ENCODE measurements at places on chromosomes 11 and 22.

- no peak for DNase-seq
Observed at GRCh38 chr11:78399136-78399535, 18.5 kb downstream of the GAB2 start.

GRCh38 chr11:131533998-131534397 is 163.6 kb downstream of the NTM start:
- no peak for DNase-seq

DNA sequence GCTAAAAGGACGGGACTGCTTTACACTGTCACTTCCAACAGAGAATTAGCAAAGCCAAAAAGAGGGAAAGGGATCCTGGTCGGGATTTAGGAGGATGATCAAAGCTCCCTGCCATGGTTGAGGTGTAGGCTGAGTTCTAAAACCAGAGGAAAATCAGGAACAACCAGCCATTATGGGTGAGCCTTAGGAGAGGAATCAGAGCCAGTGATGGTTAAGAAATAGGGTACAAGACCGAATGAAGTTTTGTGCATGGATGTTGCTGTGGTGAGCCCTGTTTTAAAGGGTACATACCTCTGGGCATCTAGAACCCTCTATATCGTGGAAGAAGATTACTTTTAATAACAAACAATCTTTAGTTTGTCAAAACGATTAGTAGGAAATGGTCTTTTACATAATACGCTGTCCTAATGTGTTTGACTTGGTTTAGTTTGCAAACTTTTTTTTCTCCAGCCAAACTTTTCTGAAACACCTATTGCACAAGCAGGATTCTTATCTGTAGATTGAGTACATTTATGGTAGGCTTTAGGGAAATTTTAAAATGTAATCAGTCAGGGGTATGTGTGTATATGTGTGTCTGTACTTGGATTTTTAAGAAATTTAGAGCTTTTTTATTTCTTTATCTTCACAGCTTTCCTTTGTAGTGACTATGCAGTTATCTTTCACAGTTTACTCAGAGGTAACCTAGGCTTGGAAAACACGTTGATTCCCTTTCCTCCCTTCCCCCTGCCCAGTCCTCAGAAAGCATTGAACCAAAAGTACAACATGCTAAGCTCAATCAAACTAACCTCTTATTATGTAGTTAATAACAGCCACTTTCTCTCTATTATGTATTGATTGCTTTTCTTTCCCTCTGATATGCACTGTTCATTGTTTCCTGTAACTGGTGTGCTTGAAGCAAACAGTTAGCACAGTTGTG is 26.8 kb downstream of the TRIM44 start:
- DNase-seq = no peak

- DNase-seq = no peak
Observed at GRCh38 chr11:69475141-69475865, 6.2 kb upstream of the LINC01488 start.

- no peak for DNase-seq
Observed at GRCh38 chr11:10478066-10478465, 23.0 kb downstream of the AMPD3 start.

GRCh38 chr22:49613511-49614270 is 214.0 kb downstream of the BRD1 start:
- DNase-seq = no peak

DNA sequence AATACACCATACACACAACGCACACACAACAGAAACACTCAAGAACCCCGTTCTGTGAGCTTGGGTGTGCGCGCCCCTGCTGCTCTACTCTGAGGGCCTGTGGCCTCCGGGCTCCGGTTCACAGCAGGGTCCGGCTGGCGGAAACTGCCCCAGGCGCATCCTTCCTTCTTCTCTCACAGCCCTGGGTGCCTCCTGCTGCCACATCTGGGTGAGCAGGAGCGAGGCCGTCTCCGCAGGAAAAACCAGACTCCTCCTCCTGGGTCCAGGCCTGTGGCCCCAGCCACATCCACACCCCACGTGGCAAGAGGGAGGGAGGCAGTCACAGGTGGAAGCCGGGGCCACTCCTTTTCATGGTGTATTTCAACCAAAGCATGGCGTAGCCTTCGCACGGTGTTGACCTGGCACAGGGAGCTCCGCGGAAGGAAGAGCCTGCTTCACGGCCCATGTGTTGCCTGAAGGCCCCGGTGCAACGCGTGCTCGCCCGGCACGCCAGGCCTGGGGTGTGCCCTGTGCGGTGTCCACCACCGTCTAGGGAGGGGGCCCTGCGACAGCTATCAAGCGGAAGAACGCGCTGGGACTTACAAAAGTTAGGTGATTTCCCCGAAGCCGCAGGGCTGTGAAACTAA is 1502.7 kb downstream of the TBC1D22A start:
- no peak for DNase-seq

DNA sequence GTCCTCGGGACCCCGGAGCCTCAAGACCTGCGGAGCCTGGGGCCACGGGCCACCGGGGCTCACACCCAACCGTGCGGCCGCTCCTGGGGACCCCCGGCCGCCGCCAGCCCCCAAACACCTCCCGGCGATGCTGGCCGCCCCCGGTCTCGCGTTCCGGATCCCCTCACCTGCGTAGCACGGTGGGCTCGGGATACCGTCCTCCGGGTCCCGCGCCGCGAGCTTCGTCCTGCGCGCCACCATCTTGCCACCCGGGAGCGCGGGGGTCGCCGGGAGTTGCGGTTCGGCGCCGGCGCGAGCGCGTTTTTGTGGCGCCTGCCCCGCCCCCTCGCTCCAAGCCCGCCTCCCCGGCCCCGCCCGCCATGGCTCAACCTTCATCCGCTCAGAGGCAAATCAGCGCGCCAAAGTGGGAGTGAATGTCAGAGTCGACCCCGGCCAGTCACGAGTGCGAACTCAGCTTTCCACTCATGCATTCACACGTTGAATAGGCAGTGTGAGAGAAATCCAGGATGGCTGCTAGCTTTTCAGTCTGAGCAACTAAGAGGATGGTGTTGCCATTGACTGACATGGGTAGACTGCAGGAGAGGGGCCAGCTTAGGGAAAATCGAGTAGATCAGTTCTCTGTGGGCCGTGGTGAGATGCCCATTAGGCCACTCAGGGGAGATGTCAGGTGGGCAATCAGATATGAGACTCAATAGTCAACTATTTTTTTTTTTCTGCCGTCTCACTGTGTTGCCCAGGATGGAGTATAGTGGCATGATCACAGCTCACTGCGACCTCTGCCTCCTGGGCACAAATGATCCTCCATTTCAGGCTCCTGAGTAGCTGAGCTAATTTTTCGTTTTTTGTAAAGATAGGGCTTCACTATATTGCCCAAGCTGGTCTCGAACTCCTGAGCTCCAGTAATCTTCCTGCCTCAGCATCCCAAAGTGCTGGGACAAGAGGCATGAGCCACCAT is 28.3 kb downstream of the SERHL2 start:
- peak; percentile 73 for DNase-seq

- no peak for DNase-seq
Observed at GRCh38 chr11:108392353-108392752, 75.0 kb downstream of the C11orf65 start.

DNA sequence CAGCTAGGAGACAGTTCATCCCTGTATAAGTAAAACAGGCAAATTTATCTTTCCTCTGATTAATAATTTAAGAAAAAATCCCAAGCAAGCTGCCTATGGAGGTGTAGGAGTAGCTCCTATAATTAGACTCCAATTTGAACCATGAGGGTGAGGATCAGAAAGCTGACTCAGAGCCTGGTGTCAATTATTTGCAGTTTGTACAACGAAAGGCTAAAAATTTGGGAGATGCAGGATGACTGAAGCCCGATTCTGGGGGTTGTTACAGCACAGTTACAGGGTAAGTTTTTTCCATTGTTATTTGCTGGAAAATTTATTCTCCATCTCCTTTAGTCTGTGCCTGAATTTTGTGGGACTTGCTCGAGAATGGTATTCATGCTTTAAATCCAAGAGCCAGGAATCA is 359.4 kb upstream of the CCDC90B start:
- DNase-seq = no peak

GRCh38 chr11:26851291-26851690 is 129.4 kb upstream of the SLC5A12 start:
- DNase-seq = no peak

GRCh38 chr11:26700574-26701235 is 21.2 kb downstream of the SLC5A12 start:
- no peak for DNase-seq

DNA sequence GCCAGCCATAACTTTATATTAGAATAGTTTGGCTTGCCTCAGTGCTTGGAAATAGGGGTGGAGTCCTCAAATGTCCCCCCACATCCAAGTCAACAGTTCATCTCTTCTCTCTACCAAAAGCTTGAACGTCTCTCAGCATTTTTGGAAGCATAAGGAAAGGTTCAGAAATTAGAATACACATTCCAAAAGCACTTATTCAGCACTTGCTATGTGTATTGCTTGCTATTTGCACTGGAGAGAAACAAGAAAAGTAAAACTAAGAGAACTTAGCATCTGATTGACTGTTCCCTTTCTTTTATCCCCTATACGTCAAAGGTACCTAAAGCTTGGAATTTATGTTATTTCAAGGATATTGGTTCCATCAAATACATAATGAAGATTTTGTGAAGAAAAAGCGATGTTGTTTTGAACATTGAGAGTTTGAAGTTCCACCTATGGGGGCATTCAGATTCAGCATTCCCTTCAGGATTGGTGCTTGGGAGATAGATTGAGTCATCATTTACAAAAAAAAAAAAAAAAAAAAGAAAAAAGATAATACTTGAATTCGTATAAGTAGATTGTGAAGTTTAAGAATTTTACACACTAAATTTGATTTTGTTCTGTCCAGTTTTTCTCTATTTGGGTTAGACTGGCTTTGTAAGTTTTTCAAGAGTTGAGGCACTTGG is 1.3 kb downstream of the TBRG1 start:
- DNase-seq = no peak

DNA sequence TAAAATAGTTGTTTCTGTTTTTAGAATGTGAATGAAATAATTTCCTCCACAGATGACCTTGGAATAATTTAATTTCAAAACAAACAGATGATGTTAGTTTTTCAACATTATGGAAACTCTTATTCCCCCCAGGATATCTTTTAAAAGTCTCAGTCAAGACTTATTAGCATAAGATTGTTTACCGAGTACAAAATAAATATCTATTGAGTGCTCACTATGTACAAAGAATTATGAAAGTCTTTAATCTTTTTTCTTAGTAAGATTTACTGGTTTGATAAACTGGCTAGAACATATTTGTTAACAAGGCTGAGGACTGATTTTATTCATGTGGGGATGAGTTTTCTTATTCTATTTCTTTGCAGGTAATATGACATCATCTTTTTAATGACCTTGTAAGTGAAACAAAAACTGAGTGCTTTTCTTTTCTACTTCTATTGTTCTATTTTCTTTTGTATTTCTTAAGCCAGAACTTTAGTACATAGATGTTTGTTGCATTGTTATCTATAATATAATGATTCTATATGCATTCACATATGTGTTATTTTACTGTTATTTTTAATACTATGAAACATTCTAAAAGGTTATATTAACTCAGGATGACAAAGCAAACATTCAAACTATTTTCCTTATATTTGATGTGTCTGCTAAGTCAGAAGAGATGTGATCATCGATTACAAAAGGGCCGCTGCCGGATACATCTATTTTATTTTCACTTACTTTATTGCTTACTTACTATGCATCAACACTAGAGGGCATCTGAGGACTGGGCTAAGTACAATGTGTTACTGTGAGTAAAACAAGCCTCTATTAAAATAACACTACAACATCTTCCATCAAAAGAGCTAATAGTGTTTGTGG is 111.0 kb upstream of the ARHGAP42 start:
- peak; percentile 70 for DNase-seq

DNA sequence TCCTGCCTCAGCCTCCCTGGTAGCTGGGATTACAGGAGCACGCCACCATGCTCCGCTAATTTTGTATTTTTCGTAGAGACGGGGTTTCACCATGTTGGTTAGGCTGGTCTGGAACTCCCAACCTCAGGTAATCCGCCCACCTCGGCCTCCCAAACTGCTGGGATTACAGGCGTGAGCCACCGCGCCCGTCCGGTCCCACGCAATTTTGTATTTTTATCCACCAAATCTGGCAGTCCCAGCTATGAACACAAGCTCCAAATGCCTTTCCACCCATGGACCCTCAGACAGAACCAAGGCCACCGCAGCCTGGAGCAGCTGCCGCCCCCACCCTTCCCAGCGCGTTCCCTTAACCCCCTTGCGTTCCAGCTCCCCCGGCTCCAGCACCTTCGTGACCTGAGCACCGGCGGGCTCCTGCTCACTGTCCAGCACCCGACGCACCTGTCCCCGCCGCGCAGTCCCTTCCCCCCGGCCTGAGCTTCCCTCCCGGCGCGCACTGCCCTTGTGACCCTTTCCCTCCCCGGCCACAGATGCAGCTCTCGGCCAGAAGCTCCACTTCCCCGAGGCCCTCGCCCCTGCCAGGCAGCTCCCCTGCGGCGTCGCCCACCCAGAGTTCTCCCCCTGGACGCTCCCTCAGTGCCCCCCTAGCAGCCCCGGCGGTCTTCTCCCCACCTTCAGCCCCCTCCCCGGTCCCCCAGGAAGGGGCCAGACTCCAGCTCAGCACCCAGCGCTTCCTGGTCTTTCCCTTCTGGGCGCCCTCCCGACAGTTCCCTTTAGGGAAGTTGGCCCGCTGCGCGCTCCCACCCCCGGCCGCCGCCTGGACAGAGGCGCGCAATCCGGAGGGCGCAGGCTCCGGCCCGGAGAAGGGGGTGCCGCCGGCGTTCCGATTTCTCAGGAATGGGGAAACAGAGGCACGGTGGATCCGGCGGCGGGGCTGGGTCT is 5.6 kb upstream of the ZBED4 start:
- DNase-seq = no peak

DNA sequence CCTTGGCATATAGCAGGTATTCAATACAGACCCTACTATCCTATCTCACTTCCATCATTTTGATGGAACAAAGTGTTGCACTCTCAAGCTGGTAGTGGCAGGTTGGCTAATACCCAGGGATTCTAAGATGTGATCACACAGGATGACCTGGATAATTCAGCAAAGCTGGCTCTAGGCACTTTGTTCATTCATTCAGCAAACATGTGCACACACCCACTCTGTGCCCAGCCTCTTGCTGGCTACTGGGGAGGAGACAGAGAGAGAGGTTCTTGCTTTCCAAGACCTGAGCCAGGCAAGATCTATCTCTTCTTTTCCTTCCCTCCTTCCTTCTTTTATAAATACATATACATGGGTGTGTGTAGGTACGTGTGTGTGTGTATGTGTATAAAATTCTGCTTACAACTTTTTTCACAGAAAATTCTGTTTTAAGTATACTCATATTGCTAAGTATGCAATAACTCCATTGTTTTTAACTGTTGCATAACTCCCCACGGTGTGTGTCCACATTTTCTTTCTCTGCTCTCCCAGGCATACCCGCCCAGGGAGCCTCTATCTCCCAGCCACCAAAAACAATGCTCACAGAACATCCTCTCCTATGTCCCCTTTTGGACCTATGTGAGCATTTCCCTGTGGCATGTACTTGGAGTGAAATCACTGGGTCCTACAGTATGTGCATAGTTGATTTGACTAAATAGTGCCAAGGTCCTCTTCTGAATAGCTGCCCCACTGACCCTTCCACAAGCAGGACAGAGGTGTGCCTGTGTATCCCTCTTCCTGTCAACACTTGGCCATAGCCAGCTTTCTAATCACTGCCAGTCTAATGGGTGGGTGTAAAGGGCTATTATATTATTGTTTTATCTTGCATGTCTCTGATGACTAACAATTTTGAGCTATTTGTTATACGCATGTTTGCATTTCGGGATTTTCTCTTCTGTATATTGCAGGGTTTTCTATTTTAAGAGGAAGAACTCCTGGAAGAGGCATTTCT is 27.5 kb downstream of the CLPB start:
- DNase-seq = no peak

GRCh38 chr11:66002648-66003225 is 434 bp downstream of the BANF1 start:
- DNase-seq = no peak

GRCh38 chr11:111602865-111603610 is 789 bp downstream of the SIK2 start:
- DNase-seq = peak; percentile 52

- DNase-seq = no peak
Observed at GRCh38 chr11:8156877-8157276, 11.9 kb downstream of the RIC3 start.
